Left forelimb (tissue), 1 donor: ENCODE measurements at places on chromosomes 16 and 17.
A peak's percentile ranks its signal among the peaks of the same experiment; 100 is the strongest.

GRCh38 chr17:49616086-49616485, 40.4 kb downstream of the NXPH3 start:
- no peak for DNase-seq

- no peak for DNase-seq
These were observed 56.4 kb upstream of the MGAT5B start for GRCh38 chr17:76811834-76812233.

DNA sequence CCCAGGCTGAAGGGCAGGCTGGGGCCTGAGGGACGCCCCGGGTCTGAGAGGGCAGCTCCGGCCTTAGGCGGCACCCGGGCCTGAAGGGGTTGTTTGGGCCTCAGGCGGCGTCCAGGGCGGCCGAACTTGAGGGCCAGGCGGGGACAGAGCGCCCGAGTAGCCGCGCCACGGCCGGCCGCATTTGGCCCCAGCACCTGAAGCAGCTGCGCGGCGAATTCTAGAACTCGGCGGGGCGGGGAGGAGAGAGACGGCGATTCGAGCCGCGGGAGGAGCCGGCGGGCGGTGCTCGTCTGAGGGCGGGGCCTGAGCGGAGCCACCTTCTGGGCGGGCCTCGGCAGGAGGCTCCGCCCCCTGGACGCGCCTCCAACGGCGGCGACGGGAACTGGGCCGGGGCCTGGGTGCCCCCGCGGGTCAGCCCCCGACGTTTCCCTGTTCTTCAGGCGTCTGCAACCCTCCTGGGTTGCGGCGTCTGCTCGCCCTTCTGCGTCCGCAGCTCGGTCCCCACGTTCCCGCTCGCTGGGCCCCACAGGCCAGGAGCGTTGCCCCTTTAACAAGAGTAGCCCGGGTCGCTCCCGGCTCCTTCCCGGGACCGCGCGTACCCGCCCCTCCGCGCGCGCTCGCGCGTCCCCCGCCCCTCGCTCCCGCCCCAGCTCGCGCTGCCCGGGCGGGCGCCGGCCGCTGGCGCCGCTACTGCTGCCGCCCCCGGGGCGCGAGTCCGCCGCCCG, at the start of the genes INCA1 and KIF1C:
Gene INCA1, minus strand, starts transcription at position 221 of the 725 bp plus-strand sequence. CDS start 3,085 bp downstream, outside the sequence.
Gene KIF1C, plus strand, starts transcription at position 649 of the 725 bp plus-strand sequence. CDS start 2,297 bp downstream, outside the sequence.
- DNase-seq: peak; percentile 97

DNA sequence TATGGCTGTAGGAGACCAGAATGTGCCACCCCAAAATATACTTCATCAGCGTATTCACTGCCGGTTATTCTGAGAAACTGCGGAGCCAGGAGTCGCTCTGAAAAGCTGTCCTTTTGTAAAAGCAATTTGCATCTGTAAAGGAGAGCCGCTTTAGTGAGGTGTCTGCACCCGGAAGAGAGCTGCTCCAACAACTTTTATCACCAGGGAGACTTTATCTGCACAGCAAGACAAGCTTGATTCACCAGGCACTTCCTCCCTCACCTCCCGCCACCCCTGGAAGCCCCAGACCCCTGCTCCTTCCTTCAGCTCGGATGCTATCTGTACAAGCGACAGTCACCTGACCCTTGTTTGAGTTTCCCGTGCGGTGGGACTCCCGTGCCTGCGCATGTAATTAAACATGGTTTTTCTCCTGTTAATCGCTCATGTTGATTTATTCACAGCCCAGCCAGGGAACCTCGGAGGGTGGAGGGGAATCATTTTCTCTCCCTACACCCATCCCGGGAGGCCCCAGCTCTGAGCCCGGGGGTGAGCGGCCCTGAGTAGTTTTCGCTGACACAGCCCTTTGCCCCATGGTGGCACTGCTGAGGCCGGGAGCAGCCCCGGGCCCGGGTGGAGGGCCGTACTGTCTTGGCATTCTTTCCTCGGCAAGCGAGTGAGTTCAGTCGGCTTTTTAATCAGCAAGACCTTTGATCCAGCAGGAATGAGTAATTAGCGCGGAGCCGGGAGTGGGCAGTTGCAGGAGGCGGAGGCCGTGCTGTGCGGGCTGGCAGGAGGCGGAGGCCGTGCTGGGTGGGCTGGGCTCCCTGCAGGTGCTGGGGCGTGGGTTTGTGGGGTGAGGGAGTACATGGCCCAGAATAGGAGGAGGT, 222.7 kb upstream of the CIBAR2 start:
- DNase-seq: no peak

DNA sequence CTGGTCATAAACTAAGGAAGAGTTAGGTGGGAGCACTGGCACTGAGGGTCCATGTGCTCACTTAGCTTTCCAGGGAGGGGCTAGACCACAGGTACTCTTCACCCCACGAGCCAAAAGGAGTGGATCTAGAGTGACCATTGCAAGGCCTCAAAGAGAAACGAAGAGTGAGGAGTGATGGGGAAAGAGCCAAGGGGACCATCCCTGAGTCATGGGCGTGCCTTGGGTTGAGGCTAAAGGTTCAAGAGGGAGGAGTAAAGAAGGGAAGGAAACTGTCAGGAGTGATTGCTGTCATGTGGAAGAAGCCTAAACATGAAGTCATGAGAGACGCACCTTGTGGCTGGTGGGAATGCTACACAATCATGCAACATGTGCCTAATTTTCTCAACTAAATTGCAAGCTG, 141.0 kb downstream of the CDH13 start:
- no peak for DNase-seq

DNA sequence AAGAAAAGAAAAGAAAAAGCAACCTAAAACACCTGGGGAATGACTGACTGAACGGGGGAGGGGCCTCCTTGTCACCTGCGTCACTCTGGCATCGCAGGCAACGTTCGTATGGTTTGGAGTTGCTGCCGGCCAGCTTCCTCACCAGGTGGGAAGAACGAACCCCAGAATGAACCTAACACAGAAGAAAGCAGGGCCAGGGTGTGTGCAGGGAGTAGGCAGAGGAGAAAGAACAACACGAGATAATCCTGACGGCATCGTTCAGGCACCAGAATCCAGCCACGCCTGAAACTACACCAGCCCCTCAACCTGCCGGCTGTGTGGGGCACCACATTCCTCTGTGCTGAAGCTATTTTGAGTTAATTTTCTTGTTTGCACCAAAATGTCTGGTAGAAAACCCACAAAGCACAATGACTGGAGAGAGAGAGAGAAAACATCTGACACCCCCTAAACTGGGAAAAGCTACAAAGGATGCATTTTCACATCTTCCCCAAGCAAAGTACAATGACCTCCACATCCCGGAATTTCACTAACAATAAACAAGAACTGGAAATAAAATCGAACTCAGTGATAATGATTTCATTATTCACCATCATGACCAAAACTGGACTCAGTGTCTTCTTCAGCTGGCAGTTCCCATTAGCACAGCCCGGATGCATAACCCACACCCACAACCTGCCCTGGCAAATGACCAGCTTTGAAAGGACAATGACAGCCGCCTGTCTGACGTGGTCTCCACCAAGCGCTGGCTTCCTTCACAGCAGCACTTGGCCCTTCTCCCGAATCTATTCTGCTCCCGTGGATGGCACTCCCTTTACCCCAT, 23.6 kb downstream of the RAB40B start:
- DNase-seq: no peak

DNA sequence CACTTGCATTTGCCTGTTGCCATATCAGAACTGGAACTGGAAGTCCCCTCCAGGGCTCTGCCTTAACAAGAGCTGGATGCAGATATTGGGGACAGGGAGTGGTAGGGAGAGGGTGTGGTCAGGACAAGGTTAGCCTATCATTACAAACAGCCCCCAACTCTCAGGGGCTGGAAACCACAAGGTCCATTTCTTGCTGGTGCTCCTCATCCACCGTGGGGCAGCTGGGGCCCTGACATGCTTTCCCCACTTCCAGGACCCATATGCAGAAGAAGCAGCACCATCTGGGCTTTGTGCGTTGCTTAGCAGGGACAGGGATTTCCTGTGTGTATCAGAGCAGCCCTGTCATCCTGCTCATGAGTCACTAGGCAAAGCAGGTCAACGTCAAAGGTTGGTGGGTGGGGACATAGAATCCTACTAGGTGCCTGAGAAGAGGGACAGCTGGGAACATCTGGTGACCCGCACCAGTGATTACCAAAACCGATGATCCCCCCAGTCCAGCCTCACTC, 26.9 kb downstream of the RGS9 start:
- no peak for DNase-seq

DNA sequence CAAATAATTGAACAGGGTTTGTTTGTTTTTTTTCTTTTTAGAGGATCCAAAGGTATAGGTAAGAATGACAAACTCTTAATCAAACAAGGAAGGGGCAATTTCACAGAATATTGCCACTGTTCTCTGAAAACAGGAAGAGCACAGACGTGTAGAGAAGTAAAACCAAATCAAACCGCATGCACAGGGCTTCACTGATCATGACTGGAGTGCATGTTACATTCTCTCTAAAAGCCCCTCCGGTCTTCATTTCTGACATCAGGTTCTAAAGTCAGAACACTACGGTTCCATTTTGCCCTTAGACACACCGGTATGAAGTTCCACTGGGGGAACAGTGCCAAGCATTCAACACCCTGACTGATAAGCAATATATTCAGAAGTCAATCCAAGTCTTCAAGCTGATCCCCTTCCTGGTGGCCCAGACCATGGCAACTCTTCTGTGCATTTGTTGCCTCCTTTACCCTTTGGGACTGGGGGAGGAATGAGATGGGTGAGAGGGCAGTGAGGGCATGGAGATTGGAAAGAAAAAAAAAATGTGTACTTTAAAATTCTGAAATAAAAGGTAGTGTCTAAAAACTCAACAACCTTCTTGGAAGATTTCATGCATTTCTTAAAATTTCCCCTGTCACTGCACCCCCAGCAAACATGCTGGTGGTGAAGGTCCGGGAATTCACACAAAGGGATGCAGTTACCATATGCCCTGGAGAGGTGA, 1.4 kb downstream of the MMD start:
- no peak for DNase-seq

DNA sequence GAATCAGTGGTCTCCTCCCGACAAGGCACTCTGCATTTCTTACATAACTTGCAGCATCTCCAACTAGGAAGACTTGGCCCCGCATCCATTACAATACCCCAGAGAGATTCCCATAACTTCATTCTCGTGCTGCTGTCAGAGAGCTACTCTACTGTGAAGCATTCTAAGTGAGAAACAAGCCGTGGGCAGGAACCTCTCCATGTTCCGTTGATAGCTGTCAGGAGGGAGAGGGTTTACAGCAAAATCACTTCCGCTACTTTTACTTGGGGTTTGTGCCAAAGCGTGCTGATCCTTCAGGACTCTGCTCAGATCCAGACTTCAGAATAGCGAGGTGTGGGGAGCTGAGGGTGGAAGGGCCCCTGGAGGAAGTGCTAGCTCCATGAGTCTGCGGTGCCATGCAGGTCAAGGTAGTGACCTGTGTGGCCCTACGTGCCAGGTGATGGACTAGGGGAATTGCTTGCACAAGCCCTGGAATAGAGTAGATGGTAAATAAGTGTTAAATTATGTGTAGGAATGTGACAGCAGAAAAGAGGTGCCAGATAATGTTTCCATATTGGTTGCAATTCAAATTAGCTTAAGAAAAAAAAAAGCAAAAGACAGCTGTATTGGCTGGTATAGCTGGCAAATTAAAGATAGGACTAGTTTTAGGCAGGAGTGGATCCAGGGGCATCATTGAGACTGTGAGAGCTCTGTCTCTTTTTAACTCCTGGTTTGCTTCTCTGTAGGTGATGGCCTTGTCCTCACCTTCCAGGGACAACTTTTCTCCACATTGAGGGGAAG, 358.5 kb upstream of the ERCC4 start:
- DNase-seq: no peak

- no peak for DNase-seq
These were observed 116.6 kb upstream of the SALL1 start for GRCh38 chr16:51267681-51268080.

- no peak for DNase-seq
These were observed 115.9 kb downstream of the ANKRD11 start for GRCh38 chr16:89374393-89374960.
